ENCODE measurements at places on chromosomes 13 and 19.

- DNase-seq = no peak
Observed at GRCh38 chr13:110784704-110785103, 71.2 kb downstream of the ING1 start.

- no peak for DNase-seq
Observed at GRCh38 chr13:113945857-113946408, 27.9 kb downstream of the C13orf46 start.

DNA sequence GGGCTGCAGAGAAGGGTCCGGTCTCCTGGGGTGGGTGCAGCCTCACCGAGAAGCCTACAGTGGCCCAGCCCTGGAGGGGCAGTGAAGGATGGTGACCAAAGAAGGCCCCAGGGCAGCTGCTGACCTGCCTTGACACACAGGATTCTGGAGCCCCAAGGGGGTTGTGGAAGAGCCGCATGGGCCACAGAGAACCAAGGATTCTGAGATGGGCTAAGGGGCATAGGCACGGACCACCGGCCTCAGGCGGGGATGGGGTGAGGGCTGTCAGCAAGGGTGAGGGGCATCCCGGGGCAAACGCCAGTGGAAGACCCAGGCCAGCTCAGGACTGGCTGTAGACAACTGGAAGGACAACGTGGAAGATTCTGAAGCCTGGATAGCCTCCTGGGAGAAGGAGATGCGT lies 151.6 kb downstream of the TEX29 start:
- DNase-seq = no peak

GRCh38 chr13:27607125-27607524 lies 13.2 kb downstream of the LNX2 start:
- DNase-seq = no peak

All from left lung (tissue), 14 donors.